ENCODE measurements at places on chromosomes 4 and X.

- DNase-seq = no peak
These were observed 6.0 kb upstream of the VSIG4 start for GRCh38 chrX:66045894-66046293.

GRCh38 chr4:15691346-15692135 lies 9.9 kb downstream of the FAM200B start:
- no peak for DNase-seq

DNA sequence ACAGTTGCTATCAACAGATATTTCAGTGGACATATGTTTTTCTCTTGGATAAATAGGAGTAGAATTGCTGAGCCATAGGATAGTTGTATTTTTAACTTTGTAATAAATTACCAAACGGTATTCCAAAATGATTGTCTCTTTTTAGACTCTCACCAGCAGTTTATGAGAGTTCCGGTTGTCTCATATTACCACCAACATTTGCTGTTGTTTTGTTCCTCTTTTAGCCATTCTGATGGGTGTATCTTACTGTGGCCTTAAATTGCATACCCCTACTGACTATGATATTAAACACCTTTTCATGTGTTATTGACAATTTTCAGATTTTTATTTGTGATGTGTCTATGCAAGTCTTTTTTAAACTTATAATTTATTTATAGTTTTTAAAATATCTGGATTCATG lies 39.7 kb downstream of the SNX25 start:
- DNase-seq = no peak

GRCh38 chr4:78768452-78769180 lies 7.5 kb upstream of the BMP2K start:
- no peak for DNase-seq

GRCh38 chr4:147826288-147826646 lies 94.4 kb downstream of the ARHGAP10 start:
- DNase-seq = no peak

DNA sequence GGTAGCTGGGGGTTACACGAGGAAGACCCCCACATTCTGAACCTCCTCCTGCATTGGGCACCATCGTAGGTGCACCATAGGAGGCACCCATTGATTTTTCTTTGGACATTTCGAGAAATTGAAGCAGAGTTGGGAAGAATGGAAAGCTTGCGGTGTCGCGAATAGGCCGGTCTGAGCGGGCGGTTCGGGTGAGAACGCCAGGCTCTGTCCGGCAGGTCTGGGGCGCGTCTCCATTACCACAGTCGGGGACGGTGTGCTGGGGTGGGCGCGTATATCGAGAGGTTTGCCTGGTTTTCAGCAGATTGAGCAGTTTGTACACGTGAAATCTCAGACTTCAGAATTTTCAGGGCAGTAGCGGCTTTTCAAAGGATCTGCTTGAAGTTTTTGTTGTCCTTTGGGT lies 560 bp downstream of the PASD1 start:
- DNase-seq = no peak

- no peak for DNase-seq
These were observed 263.8 kb downstream of the PRDM5 start for GRCh38 chr4:120658772-120659171.

DNA sequence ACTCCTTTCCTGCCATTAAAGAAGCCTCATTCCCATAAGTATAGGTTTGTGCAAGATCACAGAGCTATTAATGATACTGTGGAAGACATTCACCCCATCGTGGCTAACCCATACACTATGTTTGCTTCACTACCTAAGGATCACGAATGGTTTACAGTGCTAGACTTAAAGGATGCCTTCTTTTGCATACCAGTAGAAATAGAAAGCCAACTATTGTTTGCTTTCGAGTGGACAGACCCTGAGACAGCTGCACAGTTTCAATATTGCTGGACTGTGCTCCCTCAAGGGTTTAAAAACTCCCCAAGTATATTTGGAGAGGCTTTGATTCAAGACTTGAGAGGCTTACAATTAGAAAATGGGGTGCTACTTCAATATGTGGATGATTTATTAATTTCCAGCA lies 16.0 kb upstream of the PAPSS1 start:
- DNase-seq = no peak

DNA sequence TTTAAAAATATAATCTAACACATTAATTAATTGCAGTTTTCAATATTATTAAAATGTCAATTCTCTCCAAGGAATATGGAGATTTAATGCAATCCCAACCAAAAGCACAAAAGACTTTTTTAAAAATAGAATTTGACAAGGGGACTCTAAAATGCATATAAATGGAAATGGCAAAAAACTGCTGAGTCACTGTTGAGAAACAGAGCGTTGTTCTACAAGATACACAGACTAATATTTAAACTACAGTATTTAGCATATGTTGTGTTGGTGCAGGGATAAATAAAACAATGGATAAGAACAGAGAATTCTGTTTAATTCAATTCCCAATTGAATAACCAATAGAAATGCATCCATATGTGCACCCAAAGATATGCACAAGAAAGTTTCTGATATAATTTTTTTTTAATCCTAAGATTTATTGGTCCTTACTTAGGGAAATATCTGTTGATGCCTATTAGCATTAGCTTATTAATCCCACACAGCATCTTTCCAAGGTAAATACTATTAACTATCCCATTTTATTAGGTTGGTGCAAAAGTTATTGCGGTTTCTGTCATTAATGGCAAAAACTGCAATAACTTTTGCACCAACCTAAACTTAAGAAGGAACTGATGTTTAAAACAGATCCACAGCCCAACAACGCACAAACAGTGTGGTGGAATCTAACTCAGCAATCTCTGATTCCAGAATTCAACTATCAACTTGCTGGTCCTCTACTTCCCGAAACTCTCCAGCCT lies 86.8 kb upstream of the VEGFC start:
- DNase-seq = no peak

- no peak for DNase-seq
These were observed 83.3 kb downstream of the STK32B start for GRCh38 chr4:5134620-5135019.

DNA sequence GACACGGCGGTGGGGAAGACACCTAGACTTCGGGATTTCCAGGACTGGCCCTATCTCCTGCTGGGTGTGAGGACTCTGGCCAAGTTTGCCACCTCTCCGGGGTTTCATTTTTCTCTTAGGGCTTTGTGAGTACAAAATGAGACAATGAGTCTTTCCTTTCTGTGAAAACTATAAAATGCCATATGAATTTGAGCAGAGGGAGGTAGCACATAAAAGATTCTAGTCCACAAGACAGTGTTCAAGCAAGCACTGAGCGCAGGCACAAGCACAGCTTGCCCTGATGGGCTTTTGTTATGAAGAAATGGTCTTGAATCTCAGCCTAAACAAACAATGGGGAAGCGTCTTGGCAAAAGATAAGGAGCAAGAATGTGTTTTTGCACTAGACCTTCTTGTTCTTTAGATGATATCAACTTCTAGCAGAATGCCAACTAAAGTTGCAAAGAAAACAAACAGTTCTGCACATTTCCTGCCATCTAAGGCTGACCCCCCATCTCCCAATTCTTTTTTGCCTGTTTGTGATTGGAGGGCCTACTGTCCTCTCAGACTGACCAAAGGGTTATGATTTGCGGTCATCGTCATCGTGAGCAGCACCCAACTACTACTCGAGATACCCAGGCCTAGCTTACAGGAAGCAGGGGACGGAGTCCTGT lies 73.0 kb upstream of the ZNF518B start:
- no peak for DNase-seq

DNA sequence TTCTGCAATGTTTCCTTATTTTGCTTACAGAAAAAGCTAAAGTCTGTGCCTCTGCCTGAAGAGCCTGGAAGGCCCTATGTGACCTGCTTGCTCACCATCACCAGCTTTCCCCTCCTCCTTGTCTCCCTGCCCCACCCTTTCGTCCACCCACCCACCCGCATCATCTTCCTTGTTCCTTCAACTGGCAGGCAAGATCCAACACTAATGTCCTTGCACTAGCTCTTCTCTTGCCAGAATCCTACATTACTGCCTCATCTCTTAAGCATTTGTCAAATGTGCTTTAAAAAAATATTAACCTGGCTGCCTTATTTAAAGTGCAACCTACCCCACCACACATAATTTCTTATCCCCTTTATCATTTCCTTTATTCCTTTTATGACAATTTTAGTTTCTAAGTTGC lies 165.1 kb upstream of the PPP3CA start:
- DNase-seq = no peak

DNA sequence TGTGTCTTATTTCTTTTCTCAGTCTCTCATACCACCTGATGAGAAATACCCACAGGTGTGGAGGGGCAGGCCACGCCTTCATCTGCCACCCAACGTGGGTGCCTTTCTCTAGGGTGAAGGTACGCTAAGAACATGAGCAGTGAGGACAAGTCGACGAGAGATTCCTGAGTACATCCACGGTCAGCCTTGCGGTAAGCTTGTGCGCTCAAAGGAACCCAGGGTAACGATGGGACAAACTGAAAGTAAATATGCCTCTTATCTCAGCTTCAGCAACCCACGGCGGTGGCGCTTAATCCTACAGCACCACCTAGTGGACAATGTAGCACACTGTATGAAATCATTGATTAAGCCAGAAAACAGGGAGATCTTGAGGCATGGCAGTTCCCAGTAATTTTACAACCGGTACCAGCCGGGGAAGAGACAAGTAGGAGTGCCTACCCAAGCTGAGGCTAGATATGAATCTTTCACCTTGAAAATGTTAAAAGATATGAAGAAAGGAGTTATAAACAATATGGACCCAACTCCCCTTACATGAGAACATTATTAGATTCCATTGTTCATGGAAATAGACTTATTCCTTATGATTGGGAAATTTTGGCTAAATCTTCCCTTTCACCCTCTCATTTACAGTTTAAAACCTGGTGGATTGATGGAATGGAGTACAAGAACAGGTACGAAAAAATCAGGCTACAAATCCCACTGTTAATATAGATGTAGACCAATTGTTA lies 63.0 kb downstream of the ZNF732 start:
- peak; percentile 59 for DNase-seq

DNA sequence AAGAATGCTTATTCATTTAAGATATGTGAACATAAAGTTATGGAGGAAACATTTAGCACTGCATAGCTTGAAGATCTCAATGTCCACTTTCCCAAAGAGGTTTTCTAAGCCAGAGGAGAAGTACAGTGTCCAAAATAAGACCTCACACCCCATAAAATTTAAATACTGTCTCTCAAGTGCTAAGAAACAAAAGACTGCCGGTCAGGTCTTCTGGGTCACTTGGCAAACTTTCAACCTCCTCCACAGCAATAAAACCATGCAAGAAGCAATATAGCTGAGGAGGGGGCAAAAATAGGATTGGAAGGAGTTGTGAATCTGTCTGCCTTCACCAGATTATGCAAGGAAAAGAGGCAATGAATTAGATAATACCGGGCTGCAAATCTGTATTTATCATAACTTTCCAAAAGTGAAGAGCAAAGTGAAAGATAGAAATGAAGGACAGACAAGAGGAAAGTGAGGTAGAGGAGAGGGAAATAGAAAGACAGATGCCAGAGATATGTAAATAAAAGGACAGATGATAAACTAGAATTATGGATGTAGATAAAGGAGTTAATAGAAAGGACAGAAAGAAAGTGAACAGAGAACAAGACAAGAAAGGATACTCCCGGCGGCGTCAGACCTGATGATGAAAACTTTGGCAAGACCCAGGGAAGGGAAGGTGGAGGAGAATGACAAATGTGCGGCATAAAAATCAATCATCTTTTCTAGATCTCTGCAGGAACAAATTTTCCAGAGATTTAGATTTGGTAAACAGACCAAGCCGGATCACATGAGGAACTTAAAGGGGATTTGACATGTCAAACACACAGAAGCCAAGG lies 152.7 kb upstream of the FAM241A start:
- DNase-seq = no peak

- peak; percentile 89 for DNase-seq
These were observed 14.7 kb downstream of the SORCS2 start for GRCh38 chr4:7206911-7207567.

DNA sequence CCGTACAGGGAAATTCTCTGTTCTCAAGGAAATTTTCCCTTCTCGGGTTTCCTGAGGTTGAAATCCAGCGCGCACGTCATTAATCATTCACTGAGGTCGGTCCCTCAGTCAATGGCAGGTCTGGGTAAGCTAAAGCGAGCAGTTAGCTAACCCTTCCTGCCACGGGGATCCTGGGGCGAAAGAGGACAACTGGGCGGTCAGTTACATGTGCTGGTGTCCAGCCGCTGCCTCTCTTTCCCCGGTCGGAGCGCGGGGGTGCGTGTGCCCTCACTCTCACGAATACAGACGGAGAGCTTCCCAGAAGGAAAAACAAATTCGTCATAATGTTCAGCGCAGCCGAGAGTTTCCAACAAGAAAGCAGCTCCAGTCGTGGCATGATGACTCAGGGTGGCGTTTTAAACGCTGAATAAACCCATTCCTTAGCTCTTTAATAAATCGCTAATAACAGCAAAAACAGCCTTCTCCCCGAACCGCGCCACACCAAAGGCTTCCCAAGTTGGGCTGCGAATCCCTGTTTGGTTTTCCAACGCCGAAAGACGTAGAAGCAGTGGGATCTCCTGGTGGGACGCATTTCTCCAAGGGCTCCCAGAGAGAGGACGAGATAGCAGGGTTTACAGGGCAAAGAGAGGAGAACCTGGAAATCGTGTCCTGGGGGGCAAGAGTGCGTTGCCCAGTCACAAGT lies 752 bp upstream of the FGF5 start:
- no peak for DNase-seq

GRCh38 chr4:155904331-155904730 lies 835 bp downstream of the TDO2 start:
- no peak for DNase-seq

DNA sequence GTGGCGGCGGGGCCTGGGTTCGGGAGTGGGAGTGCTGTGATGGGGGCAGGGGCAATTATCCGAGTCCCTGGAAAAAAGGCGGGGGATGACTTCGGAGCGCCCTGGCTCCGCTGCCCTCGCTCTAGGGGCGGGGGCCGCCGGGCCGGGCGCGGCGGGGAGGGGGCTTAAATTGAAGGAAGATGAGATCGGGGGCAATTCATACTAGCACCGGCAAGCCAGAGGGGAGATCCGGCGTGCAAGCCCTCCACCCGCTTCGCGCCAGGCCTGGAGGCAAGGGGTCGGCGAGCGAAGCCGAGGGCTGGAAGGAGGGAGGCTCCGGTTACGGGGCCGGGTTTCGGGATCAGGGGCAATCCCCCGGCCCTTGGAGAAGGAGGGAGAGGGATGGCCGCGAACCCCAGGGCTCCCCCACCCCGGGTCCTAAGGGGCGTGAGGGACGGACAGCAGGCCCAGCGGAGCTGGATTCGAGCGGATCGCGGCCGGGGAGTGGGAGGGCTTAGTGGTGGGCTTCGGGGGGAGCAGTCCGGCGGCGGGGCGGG lies 1.2 kb downstream of the BCORL1 start:
- peak; percentile 57 for DNase-seq

DNA sequence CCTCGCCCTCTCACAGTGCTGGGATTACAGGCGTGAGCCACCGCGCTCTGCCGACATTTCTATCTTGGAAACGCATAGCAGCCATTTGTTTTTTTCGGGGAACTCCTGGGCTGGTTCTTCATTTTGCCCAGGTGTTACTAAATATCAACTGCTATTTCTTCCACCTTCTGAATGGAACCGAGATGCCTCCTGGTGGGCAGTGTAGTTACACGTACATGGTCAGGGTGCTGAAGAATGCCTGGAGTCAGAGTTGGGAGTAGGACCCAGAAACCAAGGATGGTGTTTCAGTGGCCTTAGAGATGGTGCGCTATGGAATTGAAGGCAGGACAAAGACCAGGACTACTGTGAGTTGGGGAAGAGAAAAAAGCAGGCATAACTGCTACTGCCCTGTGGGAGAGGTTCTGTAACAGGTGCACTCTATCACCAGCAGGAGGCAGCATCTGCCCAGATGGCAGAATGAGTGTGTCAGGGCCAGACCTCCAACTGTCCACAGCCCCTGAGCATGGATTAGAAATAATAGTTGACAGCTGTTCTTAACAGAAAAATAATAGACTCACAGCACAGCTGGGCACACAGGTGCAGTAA lies 81.7 kb downstream of the ZC4H2 start:
- no peak for DNase-seq

All from psoas muscle (tissue), 8 donors.